Activated gamma-delta T cell (primary cell): ENCODE measurements at places on chromosomes 4 and X.

DNA sequence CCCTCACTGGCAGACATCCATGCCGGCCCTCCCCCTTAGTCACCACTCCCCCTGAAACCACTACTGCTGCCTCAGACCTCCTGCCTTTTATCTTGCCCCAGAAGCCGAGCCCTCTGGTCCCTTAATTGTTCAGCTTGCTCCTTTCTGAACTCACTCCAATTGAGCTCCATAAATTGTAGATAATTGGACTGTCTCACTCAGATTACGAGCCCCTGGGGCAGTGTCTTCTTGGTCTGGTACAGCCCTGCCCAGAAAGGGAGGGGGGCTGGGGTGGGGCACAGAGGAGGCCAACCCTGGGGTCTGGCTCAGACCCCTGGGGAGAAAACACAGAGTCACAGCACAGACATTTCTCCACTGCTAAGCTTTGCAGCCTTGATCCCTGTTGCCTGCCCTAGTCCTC, 39.4 kb downstream of the NALF2 start:
- DNase-seq, result no peak

DNA sequence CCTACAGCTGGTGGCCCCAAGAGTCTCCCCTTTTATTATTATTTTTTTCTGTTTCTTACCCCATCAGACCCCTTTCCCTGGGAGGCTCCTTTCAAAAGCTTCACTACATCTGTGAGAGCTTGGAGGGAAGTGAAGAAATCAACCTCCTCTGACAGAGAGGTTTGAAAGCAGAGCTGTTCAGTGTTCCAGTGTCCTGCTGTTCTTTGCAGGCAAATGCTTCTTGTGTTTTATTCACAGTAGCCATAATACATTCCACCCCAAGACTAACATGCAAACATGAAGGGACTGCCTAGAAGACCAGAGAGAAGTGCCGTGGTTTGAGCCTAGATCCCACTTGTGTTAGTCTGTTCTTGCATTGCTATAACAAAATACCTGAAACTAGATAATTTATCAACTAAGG, 192.1 kb downstream of the PTTG2 start:
- no peak for DNase-seq

- DNase-seq, result no peak
These were observed 131.8 kb downstream of the OR13H1 start for GRCh38 chrX:131675596-131676194.

DNA sequence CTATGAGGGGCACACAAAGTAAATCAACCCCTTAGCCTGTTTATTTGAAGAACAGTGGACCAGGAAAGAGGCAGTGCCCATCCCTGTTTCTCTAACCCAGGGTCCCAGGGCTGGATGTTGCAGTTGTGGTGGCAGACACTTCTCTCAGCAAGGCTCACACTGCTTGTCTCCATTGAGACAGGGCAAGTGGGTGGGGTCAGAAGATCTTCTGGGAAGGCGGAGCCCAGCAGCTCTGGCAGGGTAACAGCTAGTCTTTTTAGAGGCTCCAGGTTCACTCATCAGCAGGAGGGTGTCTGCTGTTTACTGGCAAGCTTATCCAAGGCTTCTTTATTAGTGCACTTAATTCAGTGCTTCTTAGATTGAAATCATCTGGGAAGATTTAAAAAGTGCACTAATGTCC, 659.8 kb upstream of the DIPK2B start:
- DNase-seq, result no peak

DNA sequence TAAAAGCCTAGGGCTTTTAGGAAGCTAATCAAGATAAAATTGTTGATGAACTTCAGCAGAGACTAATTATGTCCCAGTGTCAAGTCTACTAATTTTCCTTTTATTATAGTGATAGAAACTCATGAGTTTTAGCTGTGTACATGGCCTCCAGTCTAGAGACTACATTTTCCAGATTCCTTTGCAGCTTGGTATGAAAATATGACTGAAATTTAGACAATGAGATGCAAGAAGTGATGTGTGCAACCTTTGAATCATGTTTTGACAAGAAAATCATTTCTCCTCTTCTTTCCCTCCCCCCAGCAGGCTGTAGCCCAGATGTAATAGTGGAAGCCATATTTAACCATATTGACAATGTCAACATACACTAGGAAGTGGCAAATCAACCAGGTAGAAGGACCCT, 30.3 kb upstream of the IL13RA2 start:
- no peak for DNase-seq

DNA sequence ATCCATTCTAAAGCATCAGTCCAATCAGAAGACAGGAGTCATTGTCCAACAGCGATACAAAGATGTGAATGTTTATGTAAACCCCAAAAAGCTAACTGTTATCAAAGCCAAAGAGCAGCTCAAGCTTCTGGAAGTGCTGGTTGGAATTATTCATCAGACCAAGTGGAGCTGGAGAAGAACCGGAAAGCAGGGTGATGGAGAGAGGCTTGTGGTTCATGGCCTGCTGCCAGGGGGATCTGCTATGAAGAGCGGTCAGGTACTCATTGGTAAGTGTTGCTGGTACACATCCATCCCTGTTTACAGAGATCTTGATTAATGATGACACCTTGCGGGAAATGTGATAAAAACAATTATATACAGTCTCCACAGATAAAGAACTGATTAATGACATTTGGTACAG, 11.0 kb downstream of the INTU start:
- no peak for DNase-seq

DNA sequence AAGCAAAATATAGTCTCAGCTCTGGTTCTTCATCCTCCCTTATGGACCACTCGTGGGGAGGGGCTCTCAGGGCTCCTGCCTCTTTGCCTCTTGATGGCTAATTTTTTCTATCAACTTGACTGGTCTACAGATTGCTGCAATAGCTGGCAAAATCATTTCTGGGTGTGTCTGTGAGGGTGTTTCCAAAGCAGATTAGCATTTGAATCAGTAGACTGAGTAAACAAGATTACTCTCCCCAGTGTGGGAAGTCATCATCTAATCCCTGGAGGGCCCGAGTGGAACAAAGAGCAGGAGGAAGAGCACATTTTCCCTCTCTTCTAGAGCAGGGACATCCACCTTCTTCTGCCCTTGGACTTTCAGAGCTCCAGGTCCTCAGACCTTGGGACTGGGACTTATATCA, 153.5 kb downstream of the STK32B start:
- DNase-seq, result no peak

DNA sequence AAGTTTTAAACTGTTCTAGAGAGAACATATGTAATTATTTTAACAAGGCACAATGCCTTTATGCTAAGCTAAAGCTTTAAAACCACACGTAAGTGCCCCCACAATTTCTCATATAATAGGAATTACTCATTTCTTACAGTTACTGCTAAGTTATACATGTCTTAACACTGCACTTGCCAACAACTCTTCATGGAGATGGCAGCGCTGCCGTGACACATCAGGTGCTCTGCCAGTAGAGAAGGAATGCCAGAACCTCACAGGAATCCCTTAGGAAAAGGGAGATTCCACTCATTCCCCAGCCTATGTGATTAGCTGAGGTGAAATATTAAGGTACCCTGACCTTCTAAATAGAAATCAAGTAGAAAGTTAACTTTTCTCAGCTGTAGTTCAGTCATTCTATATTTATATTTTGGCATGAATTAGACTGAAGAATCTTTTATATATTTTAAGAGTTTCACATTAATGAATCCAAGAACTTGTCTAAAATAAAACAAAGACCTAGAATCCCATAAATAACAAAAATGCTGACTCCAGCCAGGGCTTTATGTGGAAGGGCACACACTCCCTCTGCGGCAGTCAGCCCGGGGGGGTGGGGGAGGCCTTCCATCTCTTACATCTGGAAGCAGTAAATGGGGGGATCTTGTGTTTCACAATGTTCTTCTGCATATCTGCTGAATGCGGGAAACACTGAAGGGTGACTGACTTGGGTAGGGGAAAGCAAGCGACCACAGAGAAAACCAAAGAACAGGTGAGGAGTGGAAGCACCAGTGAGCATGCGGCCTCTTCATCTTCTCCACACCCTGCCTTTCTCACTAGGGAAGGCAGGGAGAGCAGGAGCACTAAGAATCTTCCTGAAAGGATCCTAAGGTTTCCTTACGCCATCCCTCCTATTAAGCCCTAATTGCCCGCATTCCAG, 23.7 kb downstream of the ACSL1 start:
- no peak for DNase-seq

GRCh38 chrX:9072281-9072680, 38.4 kb upstream of the FAM9B start:
- no peak for DNase-seq

DNA sequence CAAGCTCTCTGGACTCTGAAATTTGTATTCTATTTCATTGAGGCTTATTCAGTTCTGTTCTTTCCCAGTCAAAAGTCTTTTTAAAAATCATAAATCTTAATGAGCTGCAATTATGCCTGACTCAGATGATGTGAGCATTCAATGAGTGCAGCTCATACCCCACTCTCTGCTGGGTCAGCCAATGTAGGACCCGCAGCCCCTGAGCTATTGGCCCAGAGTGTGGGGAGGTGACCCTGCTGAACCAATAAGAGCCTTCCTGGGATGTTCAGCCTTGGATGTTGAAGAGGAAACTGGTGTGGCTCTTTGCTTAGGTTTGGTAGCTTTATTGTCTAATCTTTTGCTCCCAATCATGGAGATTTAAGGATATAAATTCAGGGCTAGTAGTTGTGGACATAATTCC, 12.1 kb upstream of the TCEAL4 start:
- no peak for DNase-seq

DNA sequence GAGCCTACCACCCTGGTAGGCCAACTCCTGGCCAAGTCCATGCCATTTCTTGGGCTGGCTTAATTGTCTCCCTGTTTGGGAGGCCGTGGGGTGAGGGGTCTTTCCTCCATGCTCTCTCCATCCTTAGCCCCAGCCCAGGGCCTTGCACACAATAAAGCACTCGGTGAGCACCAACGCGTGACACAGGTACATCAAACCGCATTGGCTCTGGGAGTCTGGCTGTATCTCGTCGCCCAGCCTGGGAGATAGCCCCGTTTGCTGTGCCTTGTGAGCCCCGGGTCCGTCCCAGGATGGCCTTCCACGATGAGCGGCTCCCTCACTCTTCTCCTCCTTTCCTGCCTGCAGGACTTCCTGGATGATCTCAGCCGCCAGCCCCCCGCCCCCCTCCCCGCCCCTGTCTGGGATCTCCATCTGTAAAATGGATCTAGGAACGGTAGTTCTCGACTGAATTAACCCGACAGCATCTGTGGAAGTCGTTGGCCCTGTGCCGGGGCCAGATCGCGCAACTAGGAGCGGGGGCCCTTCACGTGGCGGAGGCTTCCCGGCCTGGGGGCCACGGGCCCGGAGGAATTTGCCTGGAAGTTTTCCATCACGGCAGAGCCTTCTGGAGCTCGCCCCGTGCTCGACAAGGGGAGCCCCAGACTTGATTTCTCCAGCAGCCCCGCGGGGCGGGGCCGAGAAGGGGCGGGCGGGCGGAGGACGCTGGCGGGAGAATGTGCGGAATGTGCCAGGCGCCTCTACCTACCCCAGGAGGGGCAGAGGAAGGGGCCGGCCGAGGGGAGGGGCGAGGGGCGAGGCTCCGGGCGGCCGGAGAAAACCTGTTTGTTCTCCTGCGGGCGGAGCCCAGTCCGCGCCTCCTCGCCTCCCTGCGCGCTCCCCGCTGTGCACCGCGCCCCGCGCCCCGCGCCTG, at the start of gene ZNF185:
TSS of gene ZNF185 (plus strand) at position 846 of the 910 bp plus-strand sequence. CDS start 16,423 bp downstream, outside the sequence.
- DNase-seq, result no peak

GRCh38 chr4:156113138-156113765, 159.6 kb upstream of the CTSO start:
- no peak for DNase-seq

DNA sequence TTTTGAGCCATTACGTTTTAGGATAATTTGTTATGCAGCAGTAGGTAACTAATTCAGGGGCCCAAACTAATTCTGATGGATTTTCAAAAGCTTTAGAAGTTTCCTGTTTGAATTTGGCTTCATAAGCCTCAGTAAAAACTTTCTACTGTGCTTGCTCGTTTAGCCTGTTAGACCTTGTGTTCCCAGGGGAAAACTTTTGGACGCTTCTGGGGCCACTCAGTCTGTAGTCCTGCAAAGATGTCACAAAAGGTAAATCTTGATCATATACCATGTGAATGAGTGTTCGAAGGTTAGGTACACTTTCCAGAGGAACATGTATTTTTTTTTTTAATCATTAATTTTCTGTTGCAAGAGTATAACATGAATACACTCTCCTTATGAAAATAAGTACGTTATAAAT, 70.7 kb downstream of the SUPT20HL2 start:
- DNase-seq, result no peak

- DNase-seq, result no peak
These were observed 46.3 kb downstream of the STARD8 start for GRCh38 chrX:68693481-68694434.

DNA sequence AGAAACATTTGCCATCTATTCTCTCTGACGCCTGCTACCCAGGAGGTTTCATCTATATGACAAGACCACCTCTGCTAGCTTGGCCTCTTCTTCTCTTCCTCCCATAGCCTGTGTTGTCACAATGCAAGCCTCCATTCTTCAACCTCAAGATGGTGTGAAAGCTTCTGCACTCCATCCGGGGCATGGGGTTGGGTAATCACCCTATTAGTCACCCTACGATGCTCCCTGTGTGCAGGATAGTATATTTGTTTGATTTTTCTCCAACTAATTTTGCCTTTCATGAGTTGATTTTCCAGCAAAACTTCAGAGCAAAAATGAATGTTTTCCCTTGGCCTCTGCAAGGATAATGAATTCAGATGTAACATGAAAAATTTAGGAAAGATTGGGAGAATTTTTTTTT, 128.0 kb upstream of the STS start:
- DNase-seq, result no peak

- DNase-seq, result peak; percentile 11
These were observed 13.9 kb upstream of the ETDC start for GRCh38 chrX:135295238-135295943.

DNA sequence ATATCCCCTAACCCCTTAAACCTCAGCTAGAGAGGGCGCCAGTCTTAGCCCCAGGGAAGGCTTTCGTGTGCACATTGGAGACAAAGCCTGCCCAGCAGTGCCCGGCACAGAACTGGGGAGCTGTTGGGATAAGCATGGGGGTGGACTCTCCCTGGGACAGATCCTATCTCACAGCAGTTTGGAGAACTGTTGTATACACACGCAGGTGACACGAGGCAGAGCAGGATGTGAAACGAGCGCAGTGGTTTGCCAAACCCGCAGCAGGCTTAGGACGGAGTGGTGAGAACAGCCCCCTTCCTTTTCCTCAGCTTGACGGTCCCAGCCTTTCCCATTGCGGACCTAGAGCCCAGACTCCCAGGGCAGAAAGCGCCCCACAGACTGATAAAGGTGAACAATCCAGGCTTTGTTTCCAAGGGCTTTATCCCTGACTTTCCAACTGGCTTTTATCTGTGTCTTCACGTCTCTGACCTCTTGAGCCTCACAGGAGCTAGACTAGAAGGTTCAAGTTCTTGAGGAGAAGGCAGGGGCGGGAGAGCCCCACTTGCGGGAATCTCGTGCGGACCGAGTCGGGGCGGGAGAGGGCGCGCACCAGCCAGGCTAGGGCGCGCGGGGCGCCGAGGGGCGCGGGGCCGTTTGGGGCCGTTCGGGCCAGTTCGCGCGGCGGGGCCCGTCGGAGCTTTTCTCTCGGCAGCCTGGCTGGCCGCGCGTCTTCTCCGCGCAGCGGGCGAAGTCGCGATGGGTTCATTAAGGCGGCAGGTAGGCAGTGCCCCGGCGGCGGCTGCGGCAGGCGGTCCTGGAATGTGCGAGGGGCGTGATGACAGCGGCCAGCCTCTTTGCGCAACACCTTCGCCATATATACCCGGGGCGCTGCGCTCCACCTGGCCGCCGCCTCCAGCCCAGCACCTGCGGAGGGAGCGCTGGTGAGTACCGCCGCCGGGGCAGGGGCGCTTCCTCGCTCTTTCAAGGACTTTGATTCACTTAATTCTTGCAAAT, at the start of gene SLC34A2:
TSS of gene SLC34A2 (plus strand) at position 881 of the 993 bp plus-strand sequence. CDS start 6,650 bp downstream, outside the sequence.
- no peak for DNase-seq
